ENCODE measurements at places on chromosomes 7 and 10. TPM values are rescaled to one million over a fixed set of nuclear protein-coding genes. Genes with fewer than 3 reads are reported as not detected.

GRCh38 chr10:113927440-113927839 is 73.0 kb downstream of the NHLRC2 start:
- no peaks in the 10 kb centered on the region for H3K36me3 ChIP-seq
- H3K4me1 ChIP-seq = no peaks in the 10 kb centered on the region
- no peak for DNase-seq
- H3K27ac ChIP-seq = no peak overlapping the region

- no peaks in the 10 kb centered on the region for H3K27me3 ChIP-seq
- no peak for DNase-seq
- no peaks in the 10 kb centered on the region for H3K36me3 ChIP-seq
These were observed 35.8 kb downstream of the VWA2 start for GRCh38 chr10:114274616-114275453.

DNA sequence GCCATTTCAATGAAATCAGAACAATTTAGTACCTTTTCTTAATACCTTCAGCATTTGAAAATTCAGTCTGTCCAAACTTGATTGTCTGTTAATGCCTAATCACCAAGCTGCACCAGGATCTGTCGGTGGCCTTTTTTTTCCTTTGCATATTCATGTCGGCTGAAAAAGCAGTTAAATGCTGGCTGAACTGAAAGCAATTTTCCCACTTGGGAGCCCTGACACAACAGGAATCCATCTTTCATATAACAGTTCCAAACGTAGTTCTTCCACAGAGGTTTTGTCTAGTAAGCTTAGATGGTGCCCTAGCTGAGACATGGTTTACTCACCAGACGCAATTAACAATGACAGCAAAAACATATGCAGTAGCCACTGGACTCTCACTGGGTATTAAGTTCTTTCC is 83.6 kb upstream of the CHCHD3 start:
- no peak overlapping the region for H3K4me3 ChIP-seq
- H3K27me3 ChIP-seq = peaks cover 3% of the 10 kb centered on the region
- H3K27ac ChIP-seq = no peak overlapping the region
- DNase-seq = no peak

- no peak overlapping the region for H3K4me3 ChIP-seq
- H3K27ac ChIP-seq = no peak overlapping the region
- H3K36me3 ChIP-seq = no peaks in the 10 kb centered on the region
- DNase-seq = no peak
These were observed 135.2 kb downstream of the ADAM12 start for GRCh38 chr10:126252884-126253610.

Gene SPDYE9
- total RNA-seq = not detected

Gene FFAR4
- 1.1 TPM for total RNA-seq

Gene FGFBP3
- 0.57 TPM for total RNA-seq
